ENCODE measurements at places on chromosomes 16 and 17.

DNA sequence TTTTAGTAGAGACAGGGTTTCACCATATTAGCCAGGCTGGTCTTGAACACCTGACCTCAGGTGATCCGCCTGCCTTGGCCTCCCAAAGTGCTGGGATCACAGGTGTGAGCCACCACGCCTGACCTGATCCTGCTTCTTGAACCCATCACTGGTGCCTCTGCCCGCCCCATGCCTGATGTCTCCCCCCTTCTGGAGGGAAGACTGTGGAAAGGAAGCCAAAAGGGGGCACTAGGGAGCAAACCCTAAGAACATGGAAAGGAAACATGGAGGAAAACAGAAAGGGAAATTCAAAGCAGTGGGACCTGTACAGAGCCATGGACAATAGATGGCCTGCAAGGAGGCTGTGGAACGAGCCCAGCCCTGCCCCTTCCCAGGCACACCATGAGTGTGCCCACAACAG, 31.1 kb upstream of the FASN start:
- DNase-seq = no peak

DNA sequence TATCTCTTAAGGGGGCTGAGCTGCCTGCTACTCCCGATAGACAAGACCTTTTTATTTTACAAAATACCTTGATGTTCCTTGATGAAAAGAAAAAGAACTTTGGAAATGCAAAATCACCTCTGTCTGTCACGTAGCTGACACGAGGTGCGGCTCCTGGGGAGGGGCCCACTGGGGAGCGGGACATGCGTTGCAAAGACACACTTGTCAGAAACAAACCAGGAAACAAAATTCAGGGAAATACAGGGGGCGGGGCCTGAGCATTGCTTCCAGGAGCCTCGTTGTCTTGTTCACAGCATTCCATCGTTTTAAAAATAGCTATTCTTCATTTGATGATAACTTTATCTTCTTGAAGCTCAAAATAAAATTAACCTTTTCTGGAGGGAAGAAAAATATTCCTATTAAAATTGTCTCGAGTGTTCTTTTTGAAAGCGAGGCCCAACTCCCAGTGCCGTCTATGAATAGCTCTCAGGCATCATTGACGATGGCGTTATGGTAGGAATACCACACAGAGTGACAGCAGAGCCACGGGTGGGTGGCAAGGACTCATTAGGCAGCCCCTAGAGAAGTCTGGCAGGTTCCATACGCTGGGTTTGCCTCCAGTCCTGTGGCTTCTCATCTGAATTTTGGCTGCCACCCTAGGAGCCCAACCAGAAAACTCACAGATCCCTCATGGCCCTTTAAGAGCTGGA, 286.9 kb downstream of the CPPED1 start:
- no peak for DNase-seq

GRCh38 chr17:18106211-18106610, 2.3 kb upstream of the MYO15A start:
- DNase-seq = no peak

DNA sequence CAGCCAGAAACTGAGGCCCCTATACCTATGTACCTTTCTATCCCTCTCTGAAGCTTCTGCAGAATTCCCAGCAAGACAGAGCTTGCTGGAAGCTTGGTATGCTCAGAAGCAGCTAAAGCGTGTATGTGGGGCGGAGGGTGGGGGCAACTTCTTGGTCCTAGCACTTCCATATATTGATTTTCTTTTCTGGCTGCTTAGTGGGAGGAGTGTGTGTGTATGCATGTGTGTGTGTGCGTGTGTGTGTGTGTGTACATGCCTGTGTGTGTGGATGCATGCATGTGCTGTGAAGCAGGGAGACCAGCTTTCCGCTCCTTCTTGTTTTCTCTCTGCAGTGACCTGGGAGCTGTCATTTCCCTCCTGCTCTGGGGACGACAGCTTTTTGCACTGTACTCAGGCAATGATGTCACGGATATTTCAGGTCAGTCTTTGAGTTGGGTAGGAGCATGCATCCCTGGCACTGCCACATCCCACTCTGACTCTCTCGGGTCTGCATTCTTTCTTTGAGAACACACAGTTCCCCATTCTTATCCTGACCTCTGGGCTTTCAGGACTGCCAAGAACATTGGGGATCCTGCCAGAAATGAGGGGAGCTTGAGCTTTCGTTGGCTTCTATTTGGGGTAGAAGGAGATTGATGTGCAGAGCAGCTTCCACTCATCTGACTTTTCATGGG, 10.7 kb downstream of the HPR start:
- DNase-seq = no peak

DNA sequence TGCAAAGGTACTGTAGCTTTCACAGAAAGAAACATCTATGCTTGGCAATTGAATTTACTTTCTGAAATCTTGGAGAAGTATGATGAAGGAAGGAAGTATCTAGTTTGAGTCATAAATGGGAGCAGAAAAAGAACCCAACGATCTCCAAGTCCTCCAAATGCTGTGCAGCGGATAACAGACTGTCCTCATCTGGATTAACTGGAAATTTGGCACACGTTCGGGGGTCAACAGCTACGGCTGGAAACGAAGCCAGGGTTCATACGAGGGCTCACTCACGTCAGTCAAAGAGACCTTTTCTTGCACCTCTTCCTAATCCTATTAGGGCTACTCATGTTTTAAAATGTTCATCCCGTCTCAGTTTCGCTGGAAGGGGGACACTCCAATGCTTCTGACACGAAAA, 152.0 kb downstream of the ZFHX3 start:
- no peak for DNase-seq

All from fibroblast of skin of abdomen (primary cell).